ENCODE measurements at places on chromosomes 2 and 18.

- DNase-seq = no peak
Measured at GRCh38 chr2:227473122-227473461, 1.1 kb downstream of the AGFG1 start.

- no peak for DNase-seq
Measured at GRCh38 chr2:1055014-1055595, 104.5 kb downstream of the SNTG2 start.

- no peak for DNase-seq
Measured at GRCh38 chr18:25669741-25670140, 317.8 kb upstream of the ZNF521 start.

DNA sequence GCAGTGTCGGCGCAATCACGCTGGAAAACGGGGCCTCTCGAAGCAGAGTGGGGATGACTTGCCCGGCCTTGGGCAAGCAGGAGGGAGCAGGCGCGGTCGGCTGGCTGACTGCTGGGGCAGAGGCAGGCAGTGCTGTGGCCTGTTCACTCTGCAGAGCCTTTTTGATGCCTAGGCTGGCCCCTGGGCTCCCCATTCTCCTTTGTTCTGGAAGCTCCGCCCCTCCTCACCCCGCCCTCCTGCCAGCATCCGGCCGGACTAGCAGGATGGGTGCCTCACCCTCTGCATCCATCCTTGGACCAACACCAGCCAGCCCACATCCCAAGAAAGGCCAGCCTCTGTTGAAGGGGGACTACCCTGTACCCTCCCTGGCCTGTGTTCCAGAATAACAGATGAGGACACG is at the start of gene ASPRV1:
Gene ASPRV1, minus strand, starts transcription at position 136 of the 400 bp plus-strand sequence. CDS start 195 bp downstream, outside the sequence.
- DNase-seq = no peak

DNA sequence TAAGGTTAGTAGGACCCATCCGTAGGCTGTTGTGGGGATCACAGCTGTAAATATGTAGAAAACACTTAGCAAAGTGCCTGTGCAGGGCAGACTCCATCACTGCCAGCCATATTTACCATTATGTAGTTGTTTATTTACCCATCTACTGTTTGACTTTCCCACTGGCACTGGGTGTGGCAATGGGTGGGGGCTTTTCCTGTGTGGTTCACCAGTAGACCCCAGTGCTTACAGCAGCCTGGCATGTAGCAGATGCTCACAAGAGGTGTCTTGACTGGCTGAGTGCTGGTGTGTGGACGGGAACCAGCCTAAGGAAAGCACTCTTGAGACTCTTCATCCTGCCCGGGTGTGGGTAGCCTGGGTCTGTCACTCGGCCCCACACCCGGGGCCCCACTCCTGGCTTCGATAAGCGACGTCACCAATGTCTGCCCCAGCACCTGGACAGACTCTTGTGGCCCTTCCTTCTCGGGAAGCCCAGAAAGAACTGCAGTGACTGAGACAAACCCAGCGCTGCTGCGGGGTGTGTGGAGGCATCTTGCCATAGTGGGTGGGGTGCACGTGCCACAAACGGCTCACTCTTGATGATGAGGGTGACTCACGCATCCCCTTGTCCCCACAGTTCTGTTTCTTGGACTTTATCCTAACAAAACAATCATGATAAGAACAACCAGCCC is 78.3 kb downstream of the HDAC4 start:
- no peak for DNase-seq

- no peak for DNase-seq
Measured at GRCh38 chr2:200309296-200310049, 3.0 kb downstream of the SPATS2L start.

DNA sequence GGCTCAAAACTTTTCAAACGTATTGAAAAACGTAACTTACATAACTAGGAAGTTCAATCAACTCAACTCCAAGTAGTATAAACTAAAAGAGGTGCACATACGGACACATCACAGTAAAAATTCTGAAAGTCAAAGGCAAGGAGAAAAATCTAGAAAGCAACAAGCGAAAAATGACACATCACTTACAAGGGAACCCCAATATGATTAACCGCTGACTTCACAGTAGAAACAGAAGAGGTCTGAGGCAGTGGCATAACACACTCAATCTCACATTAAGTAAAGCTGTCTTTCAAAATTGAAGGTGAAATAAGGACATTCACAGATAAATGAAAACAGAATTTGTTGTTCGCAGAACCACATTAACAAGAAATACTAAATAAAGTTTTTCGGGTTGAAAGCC is 32.7 kb downstream of the PPP4R1 start:
- DNase-seq = no peak

GRCh38 chr2:8306530-8307351 is 375.1 kb upstream of the ID2 start:
- no peak for DNase-seq

DNA sequence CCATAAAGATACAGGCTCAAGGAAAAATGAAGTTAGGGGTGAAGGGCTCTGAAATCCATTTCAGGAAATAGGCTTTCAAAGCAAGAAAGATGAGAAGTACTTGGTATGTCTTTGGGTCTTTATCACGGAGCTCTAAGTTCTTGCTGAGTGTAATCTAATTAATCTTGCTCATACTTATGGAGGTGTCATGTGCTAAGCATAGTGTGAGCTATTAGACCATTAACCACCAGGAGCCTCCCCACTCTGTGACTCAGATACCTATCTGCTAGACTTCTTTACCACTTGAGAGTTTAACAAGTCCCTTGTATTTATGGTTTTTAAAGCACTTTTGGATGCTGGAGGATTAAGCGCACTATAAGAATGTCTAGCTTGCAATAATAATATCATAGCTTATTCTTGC is 678.7 kb downstream of the EPHA4 start:
- no peak for DNase-seq

GRCh38 chr2:135525786-135526185 is 5.2 kb downstream of the ZRANB3 start:
- no peak for DNase-seq

DNA sequence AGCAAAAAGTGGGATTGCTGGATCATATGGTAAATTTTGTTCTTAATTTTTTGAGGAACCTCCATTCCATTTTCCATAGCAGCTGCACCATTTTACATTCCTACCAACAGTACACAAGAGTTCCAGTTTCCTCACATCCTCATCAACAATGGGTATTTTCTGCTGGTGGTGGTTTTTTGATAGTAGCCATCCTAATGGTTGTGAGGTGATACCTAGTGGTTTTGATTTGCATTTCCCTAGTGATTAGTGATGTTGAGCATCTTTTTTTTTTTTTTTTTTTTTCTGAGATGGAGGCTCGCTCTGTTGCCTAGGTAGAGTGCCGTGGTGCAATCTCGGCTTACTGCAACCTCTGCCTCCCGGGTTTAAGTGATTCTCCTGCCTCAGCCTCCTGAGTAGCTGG is 30.5 kb downstream of the METTL21A start:
- no peak for DNase-seq

DNA sequence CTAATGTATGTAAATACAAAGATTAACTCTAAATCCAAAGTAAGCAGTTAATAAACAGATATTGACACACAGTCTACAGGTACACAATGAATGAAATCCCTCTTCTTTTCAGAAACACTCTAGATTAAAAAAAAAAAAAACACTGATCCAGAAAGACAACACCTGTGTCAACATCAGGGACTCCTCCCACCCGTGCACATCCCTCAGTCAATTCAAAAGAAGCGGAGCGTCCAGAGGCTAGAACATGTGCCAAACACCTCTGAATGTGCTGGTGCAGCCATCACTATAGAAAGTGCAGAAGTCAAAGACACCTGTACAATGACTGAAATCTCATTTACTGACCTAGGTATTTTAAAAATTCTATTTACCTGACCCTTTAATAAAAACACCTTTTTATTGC is 622.6 kb upstream of the ID2 start:
- no peak for DNase-seq

DNA sequence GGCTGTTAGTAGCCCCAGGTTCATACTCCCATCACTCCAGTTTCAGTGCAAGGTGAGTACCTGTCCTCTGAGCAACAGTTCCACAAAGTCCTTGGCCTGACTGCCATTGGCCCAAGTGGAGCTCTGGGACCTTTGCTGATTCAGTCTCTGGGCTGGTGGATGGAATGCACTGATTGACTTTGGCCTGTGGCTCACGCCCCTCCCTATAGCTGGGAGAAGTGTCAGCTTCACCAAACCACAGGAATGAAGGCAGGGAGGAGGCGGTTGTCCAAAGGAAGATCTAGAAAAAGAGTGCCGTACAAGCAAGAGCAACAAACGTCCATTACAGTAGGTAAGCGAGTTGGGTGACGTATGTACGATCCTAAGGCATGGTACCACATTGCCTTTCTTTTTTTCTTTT is 34.0 kb downstream of the QPCT start:
- no peak for DNase-seq

DNA sequence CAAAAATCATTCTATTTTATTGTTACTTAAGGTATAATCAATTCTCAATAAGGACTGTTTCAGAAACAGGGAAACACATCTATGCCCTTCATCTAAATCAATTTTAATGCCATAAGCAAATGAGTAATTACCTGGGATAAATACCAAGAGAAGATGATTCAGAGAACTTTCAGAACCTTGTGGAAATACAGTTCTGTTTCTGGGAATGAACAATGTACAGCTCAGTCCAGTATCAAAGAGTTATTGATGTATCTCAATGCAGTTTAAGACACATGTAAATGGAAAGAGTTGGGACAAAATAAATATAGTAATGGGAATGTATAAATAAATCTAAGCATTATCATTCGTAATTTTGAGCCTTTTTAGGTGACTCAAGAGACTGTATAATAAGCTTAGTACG is 60.1 kb downstream of the PTPN2 start:
- no peak for DNase-seq

DNA sequence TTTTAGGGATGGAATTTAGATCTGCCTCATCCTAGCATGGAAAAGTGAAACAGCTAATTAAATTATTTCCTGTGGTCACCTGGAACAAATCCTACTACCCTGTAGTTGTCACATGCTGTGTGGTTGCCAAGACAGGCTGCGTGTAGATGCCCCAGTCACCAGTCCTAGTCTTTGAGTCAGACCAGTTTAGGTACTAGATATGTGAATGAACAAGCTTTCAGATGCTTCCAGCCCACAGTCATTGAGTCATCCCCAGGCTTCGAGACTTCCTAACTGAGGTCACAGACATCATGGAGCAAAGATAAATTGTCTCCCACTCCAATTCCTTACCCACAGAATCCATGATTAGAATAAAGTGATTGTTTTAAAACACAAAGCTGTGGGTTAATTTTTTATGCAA is 35.8 kb upstream of the GRB14 start:
- DNase-seq = no peak

- no peak for DNase-seq
Measured at GRCh38 chr18:44884431-44884830, 203.7 kb downstream of the SETBP1 start.

- DNase-seq = no peak
Measured at GRCh38 chr2:241074065-241074818, 27.8 kb downstream of the MTERF4 start.

GRCh38 chr2:136072621-136073020 is 45.3 kb downstream of the CXCR4 start:
- no peak for DNase-seq

DNA sequence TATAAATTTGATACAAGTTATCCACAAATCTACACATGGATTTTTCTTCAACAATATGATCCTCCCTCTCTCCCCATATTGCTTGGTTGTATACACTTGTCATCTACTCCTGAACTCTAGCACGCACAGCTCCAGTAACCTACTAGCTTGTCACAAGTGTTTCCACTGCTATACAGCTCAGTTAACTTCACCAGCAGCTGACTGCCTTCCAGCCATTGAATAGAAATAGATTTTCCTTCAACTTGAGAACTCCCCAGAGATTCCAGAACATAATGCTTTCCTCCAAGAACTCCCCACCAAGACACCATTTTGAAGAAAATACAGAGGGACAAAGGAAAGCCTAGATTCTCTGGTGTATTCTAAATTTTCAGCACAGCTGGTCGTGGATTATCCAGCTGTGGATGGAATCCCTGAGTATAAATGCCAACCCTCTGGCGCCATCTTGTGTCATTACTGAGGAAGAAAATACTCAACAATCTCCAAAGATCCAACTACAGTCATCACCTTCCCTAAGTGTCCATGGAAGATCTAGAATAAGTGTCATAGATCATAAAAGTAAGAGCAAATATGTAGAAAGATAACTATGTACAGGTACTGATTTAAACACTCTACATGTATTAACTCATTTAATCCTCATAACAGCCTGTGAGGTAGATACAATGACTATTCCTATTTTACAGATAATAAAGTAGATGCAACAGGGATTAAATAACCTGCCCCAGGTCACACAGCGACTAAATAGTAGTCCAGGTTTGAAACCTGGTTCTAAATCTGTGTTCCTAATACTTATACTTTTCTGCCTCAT is 156.7 kb downstream of the ARHGAP28 start:
- no peak for DNase-seq
